Left ventricle myocardium inferior (tissue), 1 donor: ENCODE measurements at places on chromosomes 6 and 20.

GRCh38 chr6:108120311-108120710, 45.5 kb upstream of the NR2E1 start:
- DNase-seq = no peak

GRCh38 chr6:34673064-34673463, 23.5 kb downstream of the ILRUN start:
- DNase-seq = no peak

- DNase-seq = no peak
Observed at GRCh38 chr20:61045876-61046585, 206.0 kb upstream of the CDH4 start.

DNA sequence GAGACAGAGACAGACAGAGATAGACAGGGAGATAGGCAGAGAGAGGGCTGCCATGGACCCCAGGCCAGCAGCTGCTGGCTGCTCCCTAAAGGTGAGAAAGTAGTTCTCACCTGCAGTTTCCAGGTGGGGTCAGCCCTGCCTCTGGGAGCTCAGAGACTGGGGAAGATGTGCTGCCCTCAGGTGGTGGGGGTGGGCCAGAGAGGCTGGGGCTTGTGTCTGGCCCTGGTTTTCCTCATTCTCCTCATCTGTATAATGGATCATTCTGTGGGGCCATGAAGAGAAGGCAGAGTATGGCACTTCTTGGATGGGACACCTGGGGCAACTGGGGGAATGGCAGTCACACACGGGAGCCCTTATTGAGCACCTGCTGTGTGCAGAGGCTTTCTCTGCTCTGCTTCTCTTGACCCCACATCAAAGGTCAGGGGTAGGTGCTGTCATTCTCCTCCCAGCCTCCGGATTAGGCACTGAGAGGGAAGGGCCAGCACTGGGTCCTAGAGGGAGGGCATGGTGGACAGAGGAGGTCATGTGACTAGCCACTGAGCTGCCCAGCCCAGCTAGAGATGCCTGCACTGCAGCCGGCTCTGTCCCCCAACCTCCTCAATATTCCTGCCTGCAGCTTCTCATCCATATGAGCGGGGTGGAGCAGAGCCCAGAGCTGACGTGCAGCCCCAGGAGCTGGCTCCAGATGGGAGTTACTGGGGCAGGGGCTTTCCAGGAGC, 4.1 kb downstream of the ANGPT4 start:
- no peak for DNase-seq

GRCh38 chr6:119158057-119158848, 79.8 kb upstream of the FAM184A start:
- peak; percentile 42 for DNase-seq

- DNase-seq = no peak
Observed at GRCh38 chr6:62400521-62401259, 114.7 kb upstream of the KHDRBS2 start.

DNA sequence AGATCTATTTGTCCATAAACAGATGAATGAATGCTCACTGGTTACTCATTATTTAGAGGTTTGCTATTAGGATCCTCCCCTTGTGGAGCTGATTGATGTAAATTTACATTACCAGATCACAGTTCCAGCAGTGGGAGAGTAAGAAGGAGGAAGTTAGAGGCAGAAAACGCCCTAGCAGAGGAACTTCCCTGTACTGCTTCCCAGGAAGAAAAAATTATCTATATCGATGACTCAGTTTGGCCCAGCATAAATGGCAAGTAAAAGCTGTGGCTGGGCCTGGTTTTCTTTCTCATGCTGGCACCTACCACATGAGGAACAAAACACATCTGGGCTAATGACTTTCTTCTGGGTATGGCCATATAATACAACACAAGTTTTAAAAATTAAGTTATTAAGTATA, 35.7 kb downstream of the DNAAF9 start:
- no peak for DNase-seq
